Stimulated activated CD8-positive, alpha-beta memory T cell treated with anti-CD3 and anti-CD28 coated beads, Interleukin-2, amount 100 ng/mL, for 1 hour (primary cell): ENCODE measurements at places on chromosomes 2 and 18.

GRCh38 chr2:232049350-232049749 is 87.8 kb downstream of the DIS3L2 start:
- DNase-seq, result no peak

DNA sequence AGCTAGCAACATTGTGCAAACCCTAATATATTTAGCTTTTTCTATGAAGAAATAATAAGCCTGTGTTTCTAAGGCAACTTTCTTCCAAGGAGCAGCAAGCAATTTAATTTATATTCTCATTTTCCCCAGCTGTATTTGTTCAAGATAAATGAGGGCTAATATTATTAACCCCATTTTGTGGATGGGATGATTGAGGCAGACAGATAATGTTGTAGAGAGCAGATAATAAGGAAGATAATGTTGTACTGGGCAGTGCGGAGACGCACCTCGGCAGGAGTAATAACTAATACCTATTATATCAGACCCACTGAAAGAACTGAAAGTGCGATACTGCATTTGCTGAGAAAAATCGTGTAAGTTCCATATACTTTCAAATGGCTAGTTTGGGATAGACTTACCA is 344.1 kb upstream of the FANCL start:
- DNase-seq, result no peak

DNA sequence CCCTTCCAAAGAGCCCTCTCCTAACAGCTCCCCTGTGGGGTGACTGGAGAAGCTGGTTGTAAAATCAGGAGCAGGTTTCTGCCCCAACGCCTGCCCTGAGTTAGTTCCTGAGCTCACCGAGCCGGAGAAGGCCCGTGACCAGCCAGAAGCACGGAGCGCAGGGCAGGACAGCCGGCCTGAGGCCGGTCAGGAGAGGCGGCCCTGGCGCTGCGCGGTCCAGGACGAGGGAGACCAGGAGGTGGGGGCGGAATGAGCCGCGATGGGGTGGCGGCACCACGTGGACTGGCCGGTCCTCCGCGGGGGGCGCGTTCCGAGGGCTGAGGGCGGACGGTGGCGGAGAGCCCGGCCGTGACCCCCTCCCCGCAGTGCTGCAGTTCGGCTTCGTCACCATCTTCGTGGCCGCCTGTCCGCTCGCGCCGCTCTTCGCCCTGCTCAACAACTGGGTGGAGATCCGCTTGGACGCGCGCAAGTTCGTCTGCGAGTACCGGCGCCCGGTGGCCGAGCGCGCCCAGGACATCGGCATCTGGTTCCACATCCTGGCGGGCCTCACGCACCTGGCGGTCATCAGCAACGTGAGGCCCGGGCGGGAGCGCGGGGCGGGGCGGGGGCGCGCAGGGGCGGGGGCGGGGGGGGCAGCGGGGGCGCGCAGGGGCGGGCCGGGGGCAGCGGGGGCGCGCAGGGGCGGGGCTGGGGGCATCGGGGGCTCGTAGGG is 29.0 kb downstream of the ANO7 start:
- DNase-seq, result no peak

GRCh38 chr2:85550486-85550885 is 10.8 kb downstream of the GGCX start:
- DNase-seq, result no peak

GRCh38 chr2:56047136-56047535 is 123.6 kb upstream of the EFEMP1 start:
- no peak for DNase-seq

GRCh38 chr2:47907039-47907781 is 912 bp upstream of the FBXO11 start:
- no peak for DNase-seq

GRCh38 chr18:3869848-3870247 is 419.9 kb downstream of the TGIF1 start:
- DNase-seq, result no peak

GRCh38 chr2:71889759-71890684 is 257.6 kb downstream of the CYP26B1 start:
- no peak for DNase-seq

DNA sequence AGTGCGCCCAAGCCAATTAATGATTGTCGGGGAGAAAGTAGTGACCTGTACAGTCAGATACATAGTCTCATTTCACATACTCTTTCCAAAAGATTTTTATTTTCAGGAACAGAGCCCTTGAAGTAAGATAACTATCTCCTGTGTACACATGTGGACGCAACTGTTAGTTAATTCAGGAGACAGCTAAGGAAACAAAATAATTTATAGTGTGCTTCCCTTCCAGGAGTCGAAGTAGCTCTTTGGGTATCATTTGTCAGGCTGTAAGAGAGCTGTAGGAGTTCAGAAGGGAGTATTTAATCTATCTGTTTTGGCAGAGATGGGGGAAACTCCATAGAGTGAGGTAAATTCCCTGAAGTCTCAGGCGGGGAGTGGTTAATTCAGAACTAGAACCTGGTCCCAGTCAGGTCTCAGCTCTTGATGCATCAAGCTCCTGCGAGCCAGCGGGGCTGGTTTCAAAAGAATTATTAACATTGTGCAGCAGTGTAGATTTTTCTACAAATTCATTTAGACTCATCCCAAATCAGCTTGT is 63.0 kb downstream of the MAPK4 start:
- DNase-seq, result no peak

- DNase-seq, result no peak
Observed at GRCh38 chr2:191688934-191689695, 11.2 kb downstream of the NABP1 start.

GRCh38 chr2:49840428-49840975 is 686.2 kb upstream of the FSHR start:
- no peak for DNase-seq

DNA sequence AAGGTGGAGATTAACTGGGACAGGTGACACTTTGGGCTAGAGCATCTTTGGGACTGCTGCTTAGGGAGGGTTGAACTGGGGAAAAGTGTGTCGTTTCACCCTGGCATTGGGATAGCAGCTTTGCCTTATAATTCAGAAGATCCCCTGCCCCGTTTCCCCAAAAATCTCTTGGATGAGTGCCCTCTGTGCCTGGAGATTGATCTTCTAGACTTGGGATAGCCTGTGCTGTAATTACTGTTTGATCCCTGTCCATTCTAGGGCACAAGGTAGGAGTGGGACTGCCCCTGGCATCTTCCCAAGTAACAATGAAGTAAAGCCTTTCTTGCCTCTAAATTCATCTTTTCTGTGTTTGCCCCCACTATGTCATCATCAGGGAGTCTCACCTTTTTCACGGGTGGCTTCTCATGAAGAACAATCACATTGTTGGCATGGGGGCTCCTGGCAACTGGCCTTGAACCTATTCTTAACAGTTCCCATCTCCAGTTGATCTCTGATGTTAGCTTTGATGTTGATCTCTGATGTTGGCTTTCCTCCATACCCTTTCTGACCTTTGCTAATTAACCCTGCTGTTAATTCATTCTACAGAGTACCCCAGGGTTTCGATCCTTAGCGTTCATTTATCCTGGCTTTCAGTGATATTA is 21.6 kb downstream of the MTHFD2 start:
- DNase-seq, result no peak

- no peak for DNase-seq
Observed at GRCh38 chr2:196376984-196377877, 205.9 kb upstream of the STK17B start.

DNA sequence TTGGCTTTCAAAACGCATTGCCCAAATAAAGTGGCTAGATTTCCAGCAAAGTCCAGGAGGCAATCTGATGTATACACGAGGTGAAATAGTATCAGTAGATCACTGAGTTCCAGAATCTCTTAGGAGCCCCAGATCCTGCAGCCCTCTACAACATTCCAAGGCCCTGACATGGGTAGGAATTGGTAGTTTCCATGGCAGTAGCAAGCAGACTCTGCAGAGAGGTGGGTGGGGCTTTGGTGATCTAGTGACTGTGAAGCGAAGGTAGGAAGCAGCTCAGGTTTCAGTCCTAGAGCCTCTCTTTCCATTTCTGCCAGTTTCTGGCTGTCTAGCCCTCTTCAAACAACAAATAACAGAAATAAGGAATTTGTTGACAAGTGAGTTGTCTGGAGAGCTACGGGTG is 13.8 kb upstream of the SGPP2 start:
- DNase-seq, result no peak

DNA sequence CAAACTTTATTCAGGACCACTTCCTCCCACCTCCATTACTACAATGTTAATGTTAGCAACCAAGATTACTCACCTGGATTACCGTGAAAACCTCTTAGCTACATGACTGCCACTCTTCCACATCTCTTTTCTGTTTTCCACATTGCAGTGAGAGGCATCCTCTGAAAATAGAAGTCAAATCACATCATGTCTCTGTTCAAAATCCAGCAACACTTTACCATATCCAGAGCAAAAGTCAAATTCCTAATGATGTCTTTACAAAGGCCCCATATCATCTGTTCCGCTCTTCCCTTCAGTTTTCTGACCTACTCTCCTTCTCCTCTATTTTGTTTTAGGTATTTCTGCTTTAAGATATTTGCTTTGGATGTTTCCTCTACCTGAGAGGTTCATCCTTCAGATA is 37.5 kb upstream of the DSG1 start:
- no peak for DNase-seq

DNA sequence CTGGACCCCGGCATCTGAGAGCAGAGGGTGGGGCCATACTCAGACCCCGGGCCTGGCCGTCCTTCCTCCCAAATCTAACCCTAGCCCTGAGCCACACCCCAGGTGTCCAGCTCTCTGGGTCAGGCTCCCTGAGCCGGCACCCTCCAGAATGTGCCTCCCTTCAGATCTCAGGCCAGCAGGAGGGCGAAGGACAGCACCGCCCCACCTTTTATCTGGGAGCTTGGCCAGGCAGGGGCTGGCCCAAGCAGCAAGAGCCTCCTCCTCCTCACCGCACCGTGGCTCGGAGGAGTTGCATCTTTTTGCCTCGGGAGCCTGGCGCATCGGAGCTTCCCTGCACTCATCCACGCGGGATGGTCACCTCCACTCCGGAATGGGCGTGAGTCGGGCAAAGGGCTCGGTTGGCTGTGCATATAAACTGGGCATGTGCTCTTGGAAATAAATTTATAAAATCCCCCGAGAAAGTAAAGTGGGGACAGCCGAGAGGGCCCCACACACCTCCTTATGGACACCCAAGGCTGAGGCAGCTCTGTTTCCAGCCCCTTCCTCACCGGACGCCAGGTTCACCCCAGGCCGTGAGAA is 69.1 kb upstream of the CTDP1 start:
- no peak for DNase-seq

DNA sequence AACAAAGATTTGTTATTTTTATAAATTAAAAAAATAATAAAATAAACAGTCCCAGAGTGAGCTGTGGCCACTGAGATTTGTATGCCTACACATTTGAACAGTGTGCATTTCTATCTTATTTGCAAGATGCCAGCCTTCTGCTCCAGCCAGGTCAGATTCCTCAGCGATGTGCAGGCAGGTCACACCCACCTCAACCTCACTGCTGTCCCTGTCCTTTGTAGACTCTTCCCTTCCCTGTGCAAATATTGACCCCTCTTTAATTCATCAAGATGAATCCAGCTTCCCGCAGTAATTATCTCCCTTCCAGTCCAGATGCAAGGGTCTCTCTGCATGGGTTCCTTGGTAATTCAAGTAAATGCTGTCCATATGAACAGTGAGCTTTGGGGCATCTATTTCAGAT is 256.2 kb downstream of the PIEZO2 start:
- no peak for DNase-seq

GRCh38 chr2:140589696-140590095 is 1541.1 kb downstream of the LRP1B start:
- DNase-seq, result no peak

- DNase-seq, result no peak
Observed at GRCh38 chr18:45997700-45998151, 30.6 kb upstream of the EPG5 start.

GRCh38 chr18:65620076-65620696 is 130.6 kb upstream of the CDH7 start:
- no peak for DNase-seq

DNA sequence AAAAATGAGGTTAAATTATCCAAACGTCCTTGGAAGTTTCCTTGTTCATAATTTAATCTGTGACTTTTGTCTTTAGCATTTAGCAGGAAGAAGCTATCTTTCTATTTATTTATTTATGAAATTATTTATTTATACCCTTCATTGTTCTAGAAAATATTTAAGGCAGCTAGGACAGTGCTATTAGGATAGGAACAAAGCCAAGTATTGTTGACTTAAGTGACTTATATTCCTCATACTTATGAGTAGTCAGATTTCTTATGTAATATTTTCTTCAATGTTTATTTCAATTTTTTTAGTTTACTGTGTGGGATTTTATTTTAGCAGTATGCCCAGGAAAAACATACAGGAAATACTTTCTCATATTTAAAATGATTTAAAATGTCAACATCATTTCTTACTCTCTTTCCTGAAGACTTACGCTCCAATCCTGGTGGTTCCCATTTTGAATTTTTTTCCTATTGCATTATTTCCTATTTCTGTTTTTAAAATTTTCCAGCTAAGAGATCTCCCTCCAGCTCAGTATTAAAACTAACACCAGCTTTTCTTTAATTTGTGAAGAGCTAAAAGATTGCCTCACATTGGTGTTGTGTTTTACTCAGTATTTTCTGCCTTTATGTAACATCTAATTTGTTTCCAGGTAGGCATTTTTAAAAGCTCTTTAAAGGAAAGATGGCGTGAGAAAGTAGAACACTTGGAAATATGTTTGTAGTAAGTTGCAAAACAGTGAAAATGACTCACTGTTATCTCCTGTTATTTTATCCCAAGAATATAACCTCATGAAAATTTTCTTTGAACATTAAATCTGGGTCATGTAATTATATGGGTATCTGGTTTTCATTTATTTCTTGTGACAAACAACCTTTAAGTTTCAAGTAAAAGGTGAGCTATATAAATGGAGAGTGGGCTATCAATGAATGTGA is 32.2 kb downstream of the MAPRE2 start:
- DNase-seq, result no peak

GRCh38 chr2:589281-590130 is 87.7 kb downstream of the TMEM18 start:
- no peak for DNase-seq

- DNase-seq, result no peak
Observed at GRCh38 chr2:168174756-168175155, 72.6 kb downstream of the STK39 start.

- DNase-seq, result no peak
Observed at GRCh38 chr2:144248350-144249034, 271.4 kb downstream of the ZEB2 start.

GRCh38 chr2:203534621-203535077 is 452 bp downstream of the RAPH1 start:
- peak; percentile 2 for DNase-seq

GRCh38 chr2:23988371-23988770 is 21.5 kb upstream of the MFSD2B start:
- no peak for DNase-seq

- no peak for DNase-seq
Observed at GRCh38 chr18:44409071-44409470, 271.6 kb upstream of the SETBP1 start.

DNA sequence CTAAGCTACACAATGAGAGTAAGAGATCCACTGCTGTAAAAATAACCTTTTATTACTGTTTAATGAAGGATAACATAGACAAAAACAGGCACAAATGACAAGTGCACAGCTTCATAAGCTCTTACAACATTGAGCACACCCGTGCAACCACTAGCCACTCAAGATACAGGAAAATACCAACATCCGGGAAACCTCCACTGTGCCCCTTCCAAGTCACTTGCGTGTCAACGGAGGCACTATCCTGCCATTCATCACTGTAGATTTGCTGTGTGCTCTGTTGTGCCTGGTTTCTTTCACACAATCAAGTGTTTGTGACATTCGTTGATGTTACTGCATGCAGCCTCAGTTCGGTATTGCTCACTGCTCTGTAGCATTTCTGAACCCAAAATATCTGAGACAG is 292.9 kb upstream of the MYT1L start:
- no peak for DNase-seq
